ENCODE measurements at places on chromosomes 2 and 18. TPM values are rescaled to one million over a fixed set of nuclear protein-coding genes. Genes with fewer than 3 reads are reported as not detected.

NEU2 gene
- total RNA-seq, result not detected

GALR1 gene
- 0.12 TPM for total RNA-seq

DOK6 gene
- 3.4 TPM for total RNA-seq

- no peak for ATAC-seq
Observed at GRCh38 chr2:150400849-150401248, 86.6 kb downstream of the RND3 start.

GRCh38 chr2:239330836-239331235, 70.0 kb downstream of the HDAC4 start:
- no peak for ATAC-seq

DNA sequence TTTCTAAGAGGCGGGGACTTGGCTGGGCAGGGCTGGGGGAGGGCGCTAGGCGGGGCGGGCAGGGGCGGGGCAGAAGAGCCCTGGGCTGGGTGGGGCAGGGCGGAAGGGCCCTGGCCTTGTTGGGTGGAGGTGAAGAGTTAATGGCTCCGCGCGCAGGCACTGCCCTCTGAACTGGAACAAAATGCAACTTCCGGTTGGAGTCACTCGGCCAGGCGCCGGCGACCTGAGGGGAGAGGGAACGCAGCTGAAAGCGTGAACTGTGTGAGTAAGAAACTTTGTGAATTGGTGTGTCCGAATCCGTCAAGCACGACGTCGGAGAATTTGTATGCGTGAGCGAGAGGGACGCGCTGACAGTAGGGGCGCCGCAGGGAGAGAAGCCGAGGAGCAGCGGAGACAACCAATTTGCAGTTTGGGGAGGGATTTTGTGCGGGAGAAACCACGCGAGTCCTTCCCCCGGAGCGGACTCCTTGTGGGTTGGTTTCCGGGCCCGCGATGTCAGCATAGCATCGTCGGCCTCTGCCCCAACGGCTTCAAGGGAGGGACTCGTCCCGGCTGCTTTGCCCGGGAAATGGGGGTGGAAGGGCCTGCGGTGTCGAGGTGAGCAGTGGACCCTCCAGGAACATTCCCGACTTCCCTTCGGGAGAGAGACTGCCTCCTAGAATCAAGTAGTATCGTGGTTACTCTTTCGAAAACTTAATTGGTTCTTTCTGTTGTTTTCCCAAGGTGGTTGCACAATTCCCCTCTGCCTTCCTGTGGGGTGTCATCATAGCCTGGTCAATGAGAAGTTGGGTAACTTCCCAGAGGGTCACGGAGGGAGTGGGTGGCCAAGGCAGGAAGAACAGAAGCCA, at the start of gene TANK:
Gene TANK, plus strand, starts transcription at position 203 of the 848 bp plus-strand sequence. CDS start 19,235 bp downstream, outside the sequence.
- ATAC-seq, result peak; percentile 97

- ATAC-seq, result no peak
Observed at GRCh38 chr2:8193686-8194615, 487.9 kb upstream of the ID2 start.

GRCh38 chr2:230412846-230413245, 3.2 kb upstream of the SP100 start:
- no peak for ATAC-seq

DNA sequence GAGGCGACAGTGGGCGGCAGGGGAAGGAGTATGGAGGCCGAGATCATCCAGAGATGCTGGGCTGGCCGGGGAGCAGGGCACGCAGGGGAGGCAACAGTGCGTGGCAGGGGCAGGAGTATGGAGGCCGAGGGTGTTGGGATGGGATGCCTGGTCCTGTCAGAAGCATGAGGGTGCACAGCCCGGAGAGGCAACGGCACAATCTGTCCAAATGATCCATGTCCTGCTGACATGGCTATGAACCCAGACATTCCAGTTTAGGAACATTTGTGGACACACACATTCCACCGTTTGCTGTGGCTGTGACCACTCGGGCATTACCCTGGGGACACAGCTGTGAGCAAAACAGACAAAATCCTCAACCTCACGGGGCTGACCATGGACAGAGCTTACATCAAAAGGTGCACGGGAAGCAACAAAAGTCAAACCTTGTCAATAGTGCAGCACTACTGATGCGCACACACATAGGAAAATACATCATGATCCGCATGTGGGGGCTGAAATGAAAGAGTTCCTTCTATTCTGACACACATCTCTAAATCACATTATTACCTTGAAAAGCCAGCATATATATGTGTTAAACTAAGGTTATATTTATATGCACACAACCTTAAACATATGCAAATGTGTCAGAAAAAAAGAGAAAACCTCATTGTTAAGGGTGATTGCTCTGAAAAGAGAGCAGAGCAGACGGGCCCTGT, 144.0 kb upstream of the GPC1 start:
- no peak for ATAC-seq

- ATAC-seq, result no peak
Observed at GRCh38 chr2:222160944-222161343, 137.9 kb downstream of the PAX3 start.

- no peak for ATAC-seq
Observed at GRCh38 chr18:9802175-9803062, 83.4 kb upstream of the TXNDC2 start.

- no peak for ATAC-seq
Observed at GRCh38 chr2:106020821-106021661, 173.1 kb downstream of the UXS1 start.

DNA sequence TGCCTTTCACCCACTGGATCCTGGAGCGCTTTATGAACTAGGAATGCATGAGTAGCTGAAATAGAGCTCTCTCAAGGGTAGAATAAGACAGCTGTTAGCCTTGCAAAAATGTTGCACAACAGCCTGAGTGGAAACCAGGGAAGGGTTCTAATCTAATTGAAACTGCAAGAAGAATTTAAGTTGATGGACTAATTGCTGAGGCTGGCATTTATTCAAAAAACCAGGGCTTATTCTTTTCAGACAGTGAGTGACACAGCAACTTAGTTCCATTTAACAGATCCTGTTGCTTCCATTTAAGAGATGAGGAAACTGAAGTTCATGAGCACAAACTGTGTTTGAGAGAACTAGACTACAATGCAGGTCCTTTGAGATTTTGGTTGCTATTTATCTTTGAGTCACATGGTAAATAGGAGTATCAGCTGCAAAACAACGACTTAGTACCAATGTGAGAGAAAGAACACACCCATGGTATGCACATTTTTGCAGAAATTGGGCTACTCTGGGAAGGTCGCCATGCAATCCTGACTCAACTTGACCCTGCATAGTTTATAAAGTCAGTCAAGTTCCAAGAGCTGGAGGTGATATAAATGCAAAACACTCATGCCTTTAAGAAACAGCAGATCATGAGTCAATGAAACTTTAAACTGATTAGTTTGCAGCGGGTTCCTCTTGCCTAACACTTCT, 76.4 kb upstream of the PARD3B start:
- ATAC-seq, result peak; percentile 78

Data from gastroesophageal sphincter (tissue), 4 donors.